ENCODE measurements at places on chromosomes 4 and X. TPM values are rescaled to one million over a fixed set of nuclear protein-coding genes. Genes with fewer than 3 reads are reported as not detected.

DNA sequence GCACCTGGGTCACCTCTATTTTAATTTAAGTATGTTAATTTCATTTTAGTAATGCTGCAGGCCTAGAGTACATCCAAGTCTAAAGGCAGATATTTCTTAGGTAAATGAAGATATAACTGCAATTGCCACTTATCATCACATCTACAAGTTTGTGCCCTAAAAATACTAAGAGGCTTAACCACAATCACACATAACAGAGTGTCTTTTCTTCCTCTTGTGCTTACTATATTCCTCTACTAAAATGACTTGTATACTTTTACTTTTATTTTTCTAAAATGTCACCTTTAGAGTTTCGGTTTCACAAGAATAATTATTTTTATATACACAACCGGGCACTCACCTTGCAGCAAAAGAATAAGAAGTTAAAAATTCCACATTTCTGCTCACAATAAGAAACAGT, 77.9 kb downstream of the EFHC2 start:
- DNase-seq = no peak

- no peak for DNase-seq
These were observed 103.3 kb downstream of the MGST2 start for GRCh38 chr4:139768896-139769295.

DNA sequence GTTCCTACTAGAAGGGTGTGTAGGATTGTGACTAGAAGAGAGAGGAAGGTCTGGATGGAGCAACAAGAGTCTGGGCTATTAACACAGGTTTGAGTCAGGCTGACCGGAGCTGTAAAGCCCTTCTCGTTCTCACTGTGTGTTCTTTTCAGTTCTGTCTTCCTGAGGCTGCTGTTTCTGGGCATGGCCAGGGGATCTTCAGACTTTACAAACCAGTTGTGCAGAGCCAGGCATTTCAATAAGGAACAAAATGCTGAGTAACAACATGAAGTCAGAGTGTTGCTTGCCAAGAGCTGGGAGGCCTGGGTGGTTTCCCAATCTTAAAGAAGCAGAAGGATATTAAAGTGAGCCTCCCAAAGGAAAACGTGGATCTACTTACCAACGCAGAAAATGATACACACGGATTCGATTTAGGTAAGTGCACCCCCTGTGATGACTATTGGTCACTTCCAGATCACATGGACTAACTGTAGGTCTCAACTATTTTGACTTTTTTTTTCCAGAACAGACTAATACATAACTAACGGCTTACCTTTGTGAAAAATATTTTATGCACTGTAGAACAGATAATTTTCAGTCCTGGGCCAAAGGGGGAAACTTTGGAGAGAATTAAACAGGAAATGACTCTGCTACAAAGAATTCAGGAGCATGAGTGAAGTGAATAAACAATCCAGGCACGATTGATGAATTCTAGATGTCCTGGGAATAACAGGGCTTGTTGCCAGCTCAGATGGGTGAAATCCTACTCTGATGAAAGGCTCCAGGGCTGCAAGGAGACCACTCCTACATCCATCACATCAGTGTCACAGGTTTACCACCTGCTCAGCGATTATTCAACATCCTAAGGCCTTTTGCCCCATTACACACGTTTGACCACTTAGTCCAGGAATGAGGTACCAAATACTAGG, 94.5 kb downstream of the ANXA3 start:
- DNase-seq = peak; percentile 86

DNA sequence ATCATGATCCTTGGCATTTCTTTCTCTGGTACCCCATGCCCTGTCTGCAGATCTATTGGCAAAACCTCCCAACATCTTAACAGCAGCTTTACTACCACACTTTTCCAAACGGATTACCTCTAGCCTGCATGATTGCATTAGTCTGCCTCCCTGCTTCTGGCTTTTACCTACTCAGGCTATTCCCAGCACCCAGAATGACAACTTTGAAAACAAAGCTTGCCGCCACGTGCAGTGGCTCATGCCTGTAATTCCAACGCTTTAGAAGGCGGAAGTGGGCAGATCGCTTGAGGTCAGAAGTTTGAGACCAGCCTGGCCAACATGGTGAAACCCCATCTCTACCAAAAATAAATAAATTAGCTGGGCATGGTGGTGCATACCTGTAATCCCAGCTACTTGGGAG, 60.2 kb downstream of the UBE2K start:
- no peak for DNase-seq

DNA sequence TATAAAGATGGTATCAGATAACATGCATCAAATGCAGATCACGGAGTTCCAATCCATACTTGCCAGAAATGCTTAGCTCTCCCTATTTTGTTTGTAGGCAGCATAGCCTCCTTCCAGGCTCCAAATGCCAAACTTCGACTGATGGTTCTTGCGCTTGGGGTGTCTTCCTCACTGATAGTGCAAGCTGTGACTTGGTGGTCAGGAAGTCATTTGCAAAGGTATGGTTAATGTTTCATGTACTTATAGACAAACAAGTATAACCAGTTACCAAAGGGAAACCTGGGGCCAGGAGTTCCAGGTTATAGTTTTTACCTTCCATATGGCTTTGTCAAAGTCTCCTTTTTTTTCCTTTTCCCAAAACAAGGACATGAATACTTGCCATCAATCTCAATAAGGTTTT, 5.3 kb downstream of the CWH43 start:
- DNase-seq = no peak

DNA sequence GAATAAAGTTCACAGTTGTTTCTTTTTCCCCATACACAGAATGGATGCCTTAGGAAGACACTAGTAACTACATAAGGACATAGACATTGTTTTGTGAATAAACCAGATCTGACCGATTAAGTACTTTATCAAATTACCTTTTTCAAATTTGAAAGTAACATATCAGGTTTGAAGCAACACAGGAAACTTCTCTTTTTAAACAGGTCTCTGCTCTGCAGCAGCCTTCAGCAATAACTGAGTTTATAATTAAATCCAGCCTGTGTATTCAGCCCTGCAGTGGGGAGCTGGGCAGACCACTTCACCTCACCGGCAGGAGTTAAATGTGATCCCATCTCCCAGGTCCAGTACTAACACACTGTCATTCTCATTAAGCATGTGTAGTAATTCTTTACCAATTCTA, 68.3 kb upstream of the ATOH1 start:
- DNase-seq = no peak

SOD3 gene
- 227 TPM for total RNA-seq

DLG3 gene
- total RNA-seq = 11.9 TPM

Measured in prostate gland (tissue), 2 donors.